ENCODE measurements at places on chromosomes 1 and 21.

DNA sequence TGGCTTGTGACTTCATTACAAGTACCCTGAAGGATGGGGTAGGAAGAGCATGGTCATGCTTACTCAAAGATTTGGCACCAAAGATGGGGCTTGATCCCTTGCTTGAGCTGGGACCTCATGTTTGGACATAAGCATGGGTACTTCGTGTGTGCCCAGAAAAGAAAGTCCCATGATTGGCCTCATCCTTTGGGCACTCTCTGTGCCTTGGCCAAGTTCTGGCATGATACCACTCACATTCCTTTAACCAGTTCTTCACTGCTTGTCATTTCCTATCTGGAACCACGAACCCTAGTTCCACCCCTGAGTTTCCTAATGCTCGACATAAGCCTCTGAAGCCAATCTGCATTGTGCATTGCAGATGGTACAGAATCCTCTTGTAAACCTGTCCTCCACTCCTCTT lies 107.0 kb downstream of the NAV1 start:
- DNase-seq = no peak

DNA sequence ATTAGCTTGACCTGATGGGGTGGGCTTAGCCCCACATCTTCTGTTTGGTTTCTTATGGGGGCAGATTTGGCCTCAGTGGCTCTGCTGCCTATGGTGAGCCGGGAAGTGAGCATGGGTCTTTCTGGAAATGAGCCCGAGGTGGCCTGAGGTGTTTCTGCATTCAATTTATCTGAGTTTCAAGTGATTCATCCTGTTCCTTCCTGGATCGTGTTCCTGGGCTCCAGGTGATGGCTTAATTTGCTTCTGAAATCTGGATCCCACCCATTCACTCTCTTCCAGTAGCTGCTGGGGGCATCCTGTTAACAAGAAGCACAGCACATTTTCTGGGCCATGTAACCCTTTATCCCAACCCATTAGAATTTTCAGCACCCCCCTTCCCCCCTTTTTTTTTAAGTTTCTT lies 324.6 kb downstream of the CAMTA1 start:
- no peak for DNase-seq

DNA sequence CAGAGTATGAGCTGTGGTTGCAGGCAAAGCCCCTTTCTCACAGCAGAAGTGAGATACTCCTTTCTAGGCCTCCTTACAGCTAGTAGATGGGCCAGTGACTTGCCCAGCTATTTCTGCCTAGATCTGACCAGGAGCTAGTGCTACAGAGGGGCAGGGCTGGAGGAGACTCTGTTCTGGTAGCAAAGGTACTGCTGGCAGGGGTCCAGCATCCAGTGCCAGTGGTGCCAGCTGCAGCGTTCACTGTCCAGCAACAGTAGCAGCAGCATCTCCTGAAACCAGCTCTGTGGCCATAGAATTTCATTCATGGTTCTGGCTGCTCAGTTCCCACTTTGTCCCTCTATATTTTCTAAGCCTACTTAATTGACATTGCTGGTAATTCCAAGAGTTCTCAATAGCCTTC lies 62.5 kb upstream of the CNN3 start:
- no peak for DNase-seq

GRCh38 chr1:43999455-43999854 lies 8.1 kb downstream of the CCDC24 start:
- no peak for DNase-seq

All from nucleus accumbens (tissue), 56 donors.